ENCODE measurements at places on chromosomes 5 and 9.

- DNase-seq = peak; percentile 43
Measured at GRCh38 chr5:93585041-93585766, 2.2 kb downstream of the NR2F1 start.

DNA sequence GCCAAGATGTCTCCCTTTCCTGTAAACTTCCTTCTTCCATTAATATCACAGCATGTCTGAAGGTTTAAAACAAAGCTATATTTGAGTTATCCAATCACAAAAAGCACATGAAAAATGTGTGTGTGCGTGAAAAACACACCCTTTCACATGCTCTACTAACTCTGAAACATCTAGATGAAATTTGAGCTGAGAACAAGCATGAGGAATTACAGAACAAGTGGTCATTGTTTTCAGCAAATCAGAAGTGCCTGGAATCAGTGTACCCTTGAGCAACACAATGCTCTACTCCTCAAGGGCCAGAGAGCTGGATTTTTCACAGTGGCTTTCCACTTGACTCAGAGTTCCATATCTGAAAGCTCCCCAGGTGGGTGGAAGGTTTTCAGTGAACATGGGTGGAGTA, 255.9 kb downstream of the PSAT1 start:
- DNase-seq = no peak

- no peak for DNase-seq
Measured at GRCh38 chr5:61609840-61610677, 278.0 kb downstream of the ZSWIM6 start.

GRCh38 chr9:130718562-130718961, 25.0 kb downstream of the EXOSC2 start:
- DNase-seq = no peak

- no peak for DNase-seq
Measured at GRCh38 chr5:7420510-7421280, 24.8 kb downstream of the ADCY2 start.
